ENCODE measurements at places on chromosomes 5 and 9.
A peak's percentile ranks its signal among the peaks of the same experiment; 100 is the strongest.

DNA sequence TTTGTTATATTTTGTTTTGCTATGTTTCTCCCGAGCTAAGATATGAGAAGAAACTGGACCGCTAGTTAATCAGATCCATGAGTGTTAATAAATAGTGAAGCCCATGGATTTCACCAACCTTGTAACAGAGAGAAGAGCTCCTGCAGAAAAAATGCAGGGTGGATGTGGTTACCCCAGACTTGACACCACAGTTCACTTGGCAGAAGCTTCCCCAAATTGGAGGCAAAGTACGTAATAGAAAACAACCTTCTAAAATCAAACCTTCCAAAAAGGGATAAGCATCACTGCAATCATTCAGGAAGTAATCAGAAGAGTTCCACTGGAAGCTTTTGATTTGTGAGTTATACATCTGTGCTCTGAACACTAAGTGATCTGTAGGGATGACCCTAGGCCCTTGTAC lies 267.5 kb downstream of the ACTL7B start:
- no peak for DNase-seq

GRCh38 chr9:73154722-73155121 lies 3.1 kb downstream of the ANXA1 start:
- no peak for DNase-seq

GRCh38 chr9:11142965-11143738 lies 530.4 kb upstream of the PTPRD start:
- DNase-seq, result no peak

DNA sequence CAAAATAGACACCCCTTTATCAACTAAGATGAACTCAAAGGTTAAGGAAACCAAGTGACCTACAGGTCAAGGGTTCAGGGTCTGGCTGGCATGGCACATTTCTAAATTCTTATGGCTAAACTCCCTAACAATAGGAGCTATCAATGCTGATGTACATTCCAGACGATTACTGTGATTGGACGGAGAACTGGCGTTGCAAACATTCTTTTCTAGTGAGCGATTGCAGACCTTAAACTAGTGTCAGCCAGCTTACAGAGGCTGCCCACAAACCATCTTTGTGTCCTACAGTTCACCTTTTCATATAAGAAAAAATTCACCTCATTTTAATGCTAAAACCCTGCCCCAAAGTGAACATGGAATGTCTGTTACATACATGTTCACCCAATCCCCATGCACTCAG lies 382.9 kb downstream of the MAT2B start:
- DNase-seq, result no peak

GRCh38 chr9:97366889-97367288 lies 45.0 kb upstream of the TDRD7 start:
- no peak for DNase-seq

DNA sequence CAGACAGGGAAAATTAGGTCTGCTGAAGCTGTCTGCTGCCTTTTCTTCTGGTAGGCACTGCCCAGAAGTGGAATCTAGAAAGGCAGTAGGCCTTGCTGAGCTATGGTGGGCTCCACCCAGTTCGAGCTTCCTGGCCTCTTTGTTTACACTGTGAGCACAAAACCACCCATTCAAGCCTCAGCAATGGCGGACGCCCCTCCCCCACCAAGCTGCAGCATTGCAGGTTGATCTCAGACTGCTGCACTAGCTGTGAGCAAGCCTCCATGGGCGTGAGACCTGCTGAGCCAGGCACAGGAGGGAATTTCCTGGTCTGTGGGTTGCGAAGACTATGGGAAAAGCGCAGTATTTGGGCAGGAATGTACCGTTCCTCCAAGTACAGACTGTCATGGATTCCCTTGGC lies 18.5 kb downstream of the AGTPBP1 start:
- DNase-seq, result peak; percentile 58

GRCh38 chr5:94267350-94267899 lies 351.0 kb downstream of the KIAA0825 start:
- DNase-seq, result no peak

- DNase-seq, result no peak
Observed at GRCh38 chr5:67015541-67016191, 180.9 kb downstream of the CD180 start.

DNA sequence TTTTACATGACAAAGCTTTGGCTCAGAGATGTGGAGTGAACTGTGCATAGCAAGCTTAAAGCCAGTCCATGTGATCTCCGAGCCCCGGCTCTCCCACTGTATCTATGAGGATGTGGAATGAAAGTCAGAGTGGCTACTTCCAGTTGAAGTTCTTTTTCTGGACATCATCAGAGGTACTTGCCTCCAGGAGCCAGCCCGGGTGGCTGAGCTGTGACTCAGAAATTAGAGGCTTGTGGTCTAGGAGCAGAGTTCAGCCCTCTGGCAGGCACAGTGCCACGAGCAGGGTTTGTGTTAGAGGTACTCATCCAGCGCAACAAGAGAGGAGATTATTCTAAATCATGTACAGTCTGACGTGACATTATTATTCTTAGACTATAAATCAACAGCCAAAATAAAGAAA lies 322.5 kb downstream of the CDK5RAP2 start:
- DNase-seq, result no peak

DNA sequence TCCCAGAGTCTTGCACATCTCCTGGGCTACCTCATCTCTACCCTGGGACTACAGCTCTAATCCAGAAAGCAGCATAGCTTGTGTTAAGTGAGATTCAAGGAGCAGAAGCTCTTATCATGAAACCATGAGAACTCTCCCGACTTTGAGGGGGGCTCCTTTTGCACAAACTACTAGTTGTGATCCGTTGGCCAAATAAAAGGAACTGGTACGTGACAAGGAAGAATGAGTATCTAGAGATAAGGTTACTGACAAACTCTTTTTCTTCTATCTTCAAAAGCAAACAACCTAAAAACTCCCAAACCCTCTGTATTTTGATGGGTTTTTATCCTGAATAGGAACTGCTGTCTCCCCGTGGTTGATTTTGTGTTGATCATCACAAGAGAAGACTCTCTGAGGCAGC lies 168.5 kb downstream of the SLC24A2 start:
- no peak for DNase-seq

- no peak for DNase-seq
Observed at GRCh38 chr9:81045658-81046057, 643.7 kb downstream of the TLE1 start.

DNA sequence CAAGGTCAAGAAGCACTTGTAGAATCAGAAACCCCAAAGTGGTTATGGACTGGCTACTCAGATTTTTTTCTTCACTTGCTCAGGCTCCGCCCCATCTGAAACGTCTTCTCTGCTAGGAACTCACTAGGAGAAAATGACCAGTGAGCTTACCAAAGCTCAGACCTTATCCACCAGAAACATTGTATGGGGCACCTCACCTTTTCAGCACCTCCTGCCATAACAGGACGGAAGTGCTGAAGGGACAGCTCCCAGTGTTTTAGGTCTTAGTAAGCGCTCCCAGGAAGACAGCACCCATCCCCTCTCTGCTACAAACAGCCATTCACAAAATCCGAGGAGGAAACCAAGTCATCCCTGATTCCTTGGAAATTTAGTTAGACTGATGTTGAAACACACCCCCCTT lies 1.2 kb upstream of the GABRA1 start:
- DNase-seq, result no peak

- DNase-seq, result no peak
Observed at GRCh38 chr9:70402213-70402612, 12.2 kb downstream of the KLF9 start.
